ENCODE measurements at places on chromosomes 13 and 19.

DNA sequence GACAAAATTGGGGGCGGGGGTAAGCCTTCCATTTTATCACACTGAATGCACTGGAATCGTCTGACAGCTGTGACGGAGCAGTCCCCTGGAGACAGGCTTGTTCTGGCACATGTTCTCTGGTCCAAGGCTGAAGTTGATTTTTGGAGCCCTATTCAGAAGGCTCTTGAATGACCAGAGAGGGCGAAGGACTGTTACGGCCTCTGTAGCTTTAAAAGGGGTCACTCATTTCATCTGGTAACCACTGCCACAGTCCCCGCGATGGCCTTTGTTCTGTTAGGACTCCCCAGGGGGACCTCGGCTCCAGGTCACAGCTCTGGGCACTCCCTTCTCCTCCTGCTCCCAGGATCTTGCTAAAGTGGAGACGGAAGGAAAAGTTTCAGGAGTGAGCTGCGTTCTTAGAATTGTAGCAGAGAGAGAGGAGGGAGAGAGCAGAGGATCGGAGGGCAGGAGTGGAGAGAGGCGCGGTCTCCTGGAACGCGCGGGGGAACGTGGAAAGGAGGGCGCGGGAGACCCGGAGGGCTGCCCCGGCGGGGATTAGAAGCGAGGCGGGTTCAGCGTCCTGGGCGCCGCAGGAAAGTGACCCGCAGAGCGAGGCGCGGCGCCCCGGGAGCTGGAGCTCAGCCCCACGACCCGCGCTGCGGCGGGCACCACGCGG, 134.3 kb upstream of the MYO16 start:
- no peak for DNase-seq

GRCh38 chr13:94263038-94263437, 216.4 kb downstream of the DCT start:
- DNase-seq: no peak

DNA sequence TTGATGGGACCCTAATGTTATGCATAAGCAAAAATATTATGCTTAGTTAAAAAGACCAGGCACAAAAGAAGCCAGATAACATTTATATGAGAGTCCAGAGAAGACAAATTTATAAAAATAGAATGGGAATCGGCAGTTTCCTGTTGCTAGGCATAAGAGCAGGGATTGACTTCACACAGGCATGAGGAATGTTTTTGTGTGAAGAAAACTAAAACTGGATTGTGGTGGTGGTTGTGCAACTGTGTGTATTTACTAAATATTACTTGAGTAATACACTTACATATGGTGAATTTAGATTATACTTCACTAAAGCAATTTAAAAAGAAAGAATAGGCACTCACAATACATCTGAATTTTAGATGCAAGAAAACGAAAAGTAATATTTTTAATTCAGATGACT, 108.3 kb downstream of the SLITRK1 start:
- DNase-seq: no peak

- DNase-seq: no peak
Observed at GRCh38 chr19:58509731-58510083, 2.1 kb downstream of the SLC27A5 start.

DNA sequence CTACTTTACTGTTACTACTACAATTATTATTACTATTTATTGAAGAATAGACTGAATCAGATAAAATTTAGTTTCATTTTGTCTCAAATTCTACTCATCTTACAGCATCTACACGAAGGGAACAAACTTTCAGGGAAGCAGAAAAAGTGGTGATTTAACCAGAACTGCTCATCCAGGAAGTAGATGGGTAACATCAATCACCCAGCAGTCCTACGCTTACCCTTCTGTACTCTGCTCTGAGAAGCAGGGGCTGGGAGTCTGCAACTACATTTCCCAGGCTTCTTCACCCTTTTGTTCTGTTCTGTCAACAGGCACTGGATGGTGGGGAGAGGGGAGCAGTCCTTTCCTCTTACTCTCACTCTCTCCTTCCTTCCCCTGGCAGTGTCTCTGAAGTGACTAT, 31.4 kb upstream of the GGACT start:
- no peak for DNase-seq

DNA sequence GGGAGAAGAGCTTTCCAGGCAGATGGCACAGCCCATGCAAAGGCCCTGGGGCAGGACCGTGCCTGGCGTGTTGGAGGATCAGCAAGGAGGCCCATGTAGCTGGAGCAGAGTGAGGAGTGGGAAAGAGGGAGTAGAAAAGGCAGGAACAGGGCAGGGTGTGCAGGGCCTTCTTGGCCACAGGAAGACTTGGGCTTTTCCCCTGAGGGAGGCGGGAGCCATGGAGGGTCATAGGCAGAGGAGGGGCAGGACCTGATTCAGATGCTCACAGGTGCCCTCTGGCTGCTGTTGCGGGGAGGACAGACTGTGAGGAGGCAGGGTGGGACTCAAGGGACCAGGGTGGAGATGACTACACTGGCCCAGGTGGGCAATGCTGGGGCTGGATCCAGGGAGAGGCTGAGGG, 13.8 kb upstream of the PTPRS start:
- no peak for DNase-seq

GRCh38 chr13:113655346-113656002, 2.5 kb downstream of the ATP4B start:
- DNase-seq: no peak

DNA sequence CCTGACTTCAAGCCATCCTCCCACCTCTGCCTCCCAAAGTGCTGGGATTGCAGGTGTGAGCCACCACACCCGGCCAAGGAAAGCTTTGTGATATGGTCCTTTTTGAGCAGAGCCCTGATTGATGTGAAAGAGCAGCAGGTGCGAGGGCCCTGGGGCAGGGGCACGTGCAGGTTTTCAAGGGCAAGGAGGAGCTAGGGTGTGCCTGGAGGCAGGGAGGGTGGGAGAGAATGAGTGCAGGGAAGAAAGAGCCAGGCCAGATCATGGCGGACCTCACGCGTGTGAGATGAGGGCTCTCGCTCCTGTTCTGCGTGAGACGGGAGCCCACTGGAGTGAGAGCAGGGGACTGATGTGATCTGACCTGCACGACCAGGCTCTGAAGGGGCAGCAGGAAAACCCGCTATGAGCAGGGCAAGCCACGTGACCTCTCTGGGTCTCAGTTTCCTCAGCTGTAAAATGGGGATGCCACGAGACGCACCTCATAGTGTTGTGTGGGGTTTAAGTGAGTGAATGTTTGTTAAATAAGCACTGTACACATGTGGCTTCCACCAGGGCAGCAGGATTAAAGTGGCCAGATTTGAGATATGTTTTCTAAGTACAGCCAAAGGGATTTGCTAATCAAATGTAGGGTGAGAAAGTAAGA, 25.8 kb downstream of the FAAP24 start:
- DNase-seq: no peak

GRCh38 chr19:40512473-40513344, 45.9 kb downstream of the SPTBN4 start:
- no peak for DNase-seq

DNA sequence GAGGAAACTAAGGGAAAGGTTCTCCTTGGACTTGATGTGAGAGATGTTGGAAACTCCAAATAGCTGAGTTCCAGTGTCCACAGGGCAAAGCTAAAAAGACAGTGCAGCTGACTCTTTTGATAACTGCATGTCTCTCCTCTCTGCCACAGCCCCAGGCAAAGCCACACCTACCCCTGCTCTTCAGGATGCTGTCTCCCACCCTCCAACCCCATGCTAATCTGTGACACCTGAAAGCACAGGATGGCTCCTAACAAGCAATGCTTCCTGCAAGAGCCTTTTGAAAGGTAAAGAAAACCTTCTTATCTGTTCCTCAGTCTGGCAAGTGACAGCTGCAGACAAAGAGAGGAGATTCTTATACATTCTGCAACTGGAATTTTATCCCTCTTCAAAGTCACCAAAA, 14.5 kb downstream of the SLC46A3 start:
- no peak for DNase-seq

DNA sequence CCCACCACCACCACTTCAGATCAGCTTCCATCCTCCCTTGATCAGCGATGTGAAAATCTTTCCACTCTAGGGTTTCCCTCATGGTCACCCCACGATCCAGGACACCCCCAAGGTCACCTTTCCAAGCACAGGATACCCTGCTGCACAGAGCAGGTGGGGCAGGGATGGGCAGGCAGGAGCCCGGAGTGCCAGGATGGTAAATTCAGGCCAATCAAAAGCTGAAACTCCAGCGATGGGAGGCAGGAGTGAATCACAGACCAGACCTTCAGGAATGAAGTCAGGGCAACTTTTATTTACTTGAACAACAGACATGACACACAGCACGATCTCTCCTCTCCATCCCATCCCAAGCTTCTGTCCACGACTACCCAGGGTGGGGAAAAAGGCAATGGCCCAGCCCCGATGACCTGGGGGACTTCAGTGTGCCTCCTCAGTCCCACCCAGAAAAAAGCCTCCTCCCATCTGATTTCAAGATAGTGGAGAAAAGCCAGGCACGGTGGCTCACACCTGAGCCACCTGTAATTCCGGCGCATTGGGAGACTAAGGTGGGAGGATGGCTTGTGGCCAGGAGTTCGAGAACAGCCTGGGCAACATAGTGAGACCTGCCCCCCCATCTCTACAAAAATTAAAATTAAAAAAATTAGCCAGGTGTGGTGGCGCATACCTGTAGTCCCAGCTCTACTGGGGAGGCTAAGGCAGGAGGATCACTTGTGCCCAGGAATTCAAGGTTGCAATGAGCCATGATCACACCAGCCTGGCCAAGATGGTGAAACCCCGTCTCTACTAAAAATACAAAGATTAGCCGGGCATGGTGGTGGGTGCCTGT, 39.2 kb downstream of the ZSWIM4 start:
- DNase-seq: no peak

- no peak for DNase-seq
Observed at GRCh38 chr19:29547361-29547960, 21.7 kb downstream of the VSTM2B start.

GRCh38 chr19:16851031-16851712, 22.0 kb downstream of the SIN3B start:
- no peak for DNase-seq

DNA sequence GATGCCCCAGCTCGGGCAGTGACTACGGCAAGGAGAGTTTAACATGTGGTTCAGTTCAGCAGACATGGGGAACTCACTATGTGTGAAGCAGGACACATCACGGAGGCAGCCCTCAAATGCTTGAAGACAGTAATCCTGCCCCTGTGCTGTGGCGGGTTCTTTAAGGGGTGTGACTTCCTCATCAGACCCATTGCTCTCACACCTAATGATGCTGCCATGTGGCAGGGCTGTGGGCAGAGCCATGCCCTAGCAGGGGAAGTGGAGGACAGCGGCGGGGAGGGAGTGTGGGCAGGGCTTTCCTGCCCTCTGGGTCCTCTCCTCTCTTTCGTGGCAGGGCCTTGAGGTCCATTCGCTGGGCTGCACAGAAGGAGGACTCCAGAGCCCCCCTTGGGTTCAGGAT, 131.1 kb upstream of the GJB6 start:
- DNase-seq: no peak

GRCh38 chr13:94154367-94154766, 325.1 kb downstream of the DCT start:
- DNase-seq: no peak

- peak; percentile 1 for DNase-seq
Observed at GRCh38 chr19:39843919-39844793, 2.0 kb downstream of the FBL start.

- DNase-seq: no peak
Observed at GRCh38 chr13:95295026-95295425, 6.2 kb downstream of the ABCC4 start.

GRCh38 chr19:39154629-39155100, 29.1 kb downstream of the PAK4 start:
- DNase-seq: no peak

GRCh38 chr13:28684257-28684656, 25.3 kb downstream of the POMP start:
- DNase-seq: peak; percentile 42

DNA sequence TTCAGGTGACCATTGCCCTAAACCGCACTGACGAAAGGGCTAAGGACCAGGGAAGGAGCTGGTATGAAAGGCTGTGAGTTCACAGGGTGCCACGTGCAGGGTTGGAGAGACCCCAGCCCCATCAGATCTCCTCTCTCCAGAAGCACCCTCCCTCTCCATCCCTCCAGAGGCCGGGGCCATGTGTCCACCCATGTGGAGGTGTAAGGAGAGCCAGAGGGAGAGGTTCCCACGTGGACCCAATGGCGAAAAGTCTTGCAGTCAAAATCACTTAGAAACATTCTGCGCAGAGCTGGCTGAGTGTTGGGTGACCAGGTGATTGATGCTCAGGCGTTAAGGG, 168.3 kb downstream of the COL4A1 start:
- DNase-seq: no peak

DNA sequence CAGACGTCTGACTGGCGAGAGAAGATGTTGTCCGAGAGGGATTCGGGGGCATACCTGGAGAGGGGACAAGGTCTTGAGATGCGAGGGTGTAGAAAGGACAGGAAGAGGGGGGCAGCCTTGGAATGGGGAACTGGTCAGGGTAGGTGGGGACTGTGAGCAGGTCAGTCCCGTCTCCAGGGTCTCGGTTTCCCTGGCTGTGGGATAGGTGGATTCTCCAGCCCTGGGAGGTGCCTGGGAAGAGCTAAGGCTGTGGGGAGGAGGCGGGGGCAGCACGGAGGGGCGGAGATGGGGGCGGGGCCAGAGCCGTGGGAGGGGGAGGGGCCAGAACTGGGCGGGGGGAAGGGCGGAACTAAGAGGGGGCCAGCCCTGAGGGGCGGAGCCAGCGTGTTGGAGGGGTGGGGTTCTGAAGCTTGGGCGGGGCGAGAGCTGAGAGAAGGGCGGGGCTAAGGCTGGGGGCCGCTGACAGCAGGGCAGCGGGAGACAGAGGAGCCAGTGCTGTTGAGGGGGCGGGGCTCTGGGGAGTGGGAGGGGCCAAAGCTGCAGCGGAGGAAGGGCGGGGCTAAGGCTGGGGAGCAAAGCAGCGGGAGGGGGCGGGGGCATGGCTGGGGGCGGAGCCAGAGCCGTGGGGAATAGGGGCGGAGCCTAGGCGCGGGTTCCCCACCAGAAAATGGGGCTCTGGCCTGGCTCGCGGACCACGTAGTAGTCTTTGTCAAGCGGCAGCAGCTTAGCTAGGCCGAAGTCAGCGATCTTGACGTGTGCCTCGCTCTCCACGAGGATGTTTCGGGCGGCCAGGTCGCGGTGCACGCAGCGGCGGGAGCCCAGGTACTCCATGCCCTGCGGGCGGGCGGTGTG, 9.5 kb upstream of the INSL3 start:
- peak; percentile 95 for DNase-seq

GRCh38 chr13:98792321-98792720, 39.8 kb upstream of the SLC15A1 start:
- no peak for DNase-seq

DNA sequence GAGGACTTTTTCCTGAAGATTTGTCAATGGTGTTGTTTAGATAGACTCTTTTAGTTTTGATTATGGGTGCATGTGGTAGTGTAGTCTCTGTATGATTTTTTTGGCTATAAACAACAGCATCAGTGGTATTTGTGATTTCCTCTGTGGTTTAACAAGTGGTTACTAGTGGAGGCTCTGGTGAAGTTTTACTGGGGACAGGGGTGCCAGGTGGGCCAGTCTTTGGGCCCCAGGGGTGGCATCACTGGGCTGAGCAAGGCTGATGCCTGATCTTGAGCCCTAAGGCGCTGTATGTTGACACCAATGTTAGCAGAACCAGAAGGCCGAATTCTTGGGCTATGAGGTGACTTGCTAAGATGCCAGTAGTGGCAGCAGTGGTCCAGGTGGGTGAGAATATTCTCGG, 811.4 kb downstream of the DACH1 start:
- DNase-seq: no peak

GRCh38 chr13:22828081-22828480, 352.7 kb upstream of the SGCG start:
- DNase-seq: no peak

GRCh38 chr13:106118996-106119395, 416.5 kb downstream of the EFNB2 start:
- DNase-seq: no peak
